ENCODE measurements at places on chromosomes 11 and 22.

DNA sequence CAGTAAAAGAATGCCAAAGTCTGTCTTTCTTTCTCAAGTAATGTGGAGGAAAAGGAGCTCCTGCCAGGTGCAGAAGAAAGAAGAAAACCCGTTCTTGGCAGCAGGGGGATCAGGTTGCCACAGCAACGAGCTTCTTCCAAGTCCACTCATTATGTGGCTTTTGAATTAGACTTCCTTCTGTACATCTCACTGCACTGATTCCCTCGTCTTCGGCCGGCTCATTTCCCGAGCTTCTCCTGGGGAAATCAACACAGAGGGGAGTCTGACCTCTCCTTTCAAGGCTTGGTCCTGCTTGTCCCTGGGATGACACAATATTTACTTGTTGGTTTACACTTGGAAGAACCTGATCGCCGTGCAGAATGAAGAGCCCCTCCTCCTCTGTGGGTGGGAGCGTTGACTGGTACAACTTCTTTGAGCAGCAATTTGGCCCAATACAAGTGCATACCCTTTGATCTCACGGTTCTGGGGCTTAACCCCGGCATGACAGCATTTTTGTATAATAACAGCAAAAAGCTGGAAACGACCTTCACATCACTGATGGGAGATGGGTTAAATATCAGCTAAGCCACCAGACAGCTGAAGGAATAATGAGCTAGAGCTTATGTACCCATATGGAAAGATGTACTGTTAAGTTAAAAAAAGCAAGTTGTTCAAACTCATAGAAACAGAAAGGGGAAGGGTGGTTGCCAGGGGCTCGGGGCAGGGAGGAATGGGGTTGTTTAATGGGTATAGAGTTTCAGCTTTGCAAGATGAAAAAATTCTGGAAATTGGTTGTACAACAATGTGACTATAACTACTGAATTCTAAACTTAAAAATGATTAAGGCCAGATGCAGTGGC lies 35.4 kb downstream of the MCHR1 start:
- DNase-seq, result no peak

DNA sequence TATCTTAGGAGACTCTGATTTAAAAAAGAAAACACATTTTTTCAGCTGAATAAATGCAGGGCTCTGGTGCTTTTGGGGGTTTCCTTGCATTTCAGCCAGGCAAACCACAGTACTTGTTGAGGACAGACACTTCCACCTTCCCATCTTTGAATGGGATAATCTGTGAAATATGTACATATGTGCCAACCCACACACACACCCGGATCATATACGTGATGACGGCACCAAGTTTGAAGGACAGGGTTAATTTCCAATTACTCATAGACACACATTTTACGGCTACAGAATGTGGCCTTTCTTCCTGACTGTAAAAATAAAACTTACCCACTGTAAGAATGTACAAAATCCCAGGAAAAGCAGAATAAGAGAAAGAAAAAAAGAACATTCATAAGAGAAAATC lies 104.4 kb downstream of the MPPED2 start:
- no peak for DNase-seq

GRCh38 chr22:22609291-22609690 lies 35.1 kb upstream of the GGTLC2 start:
- DNase-seq, result no peak

DNA sequence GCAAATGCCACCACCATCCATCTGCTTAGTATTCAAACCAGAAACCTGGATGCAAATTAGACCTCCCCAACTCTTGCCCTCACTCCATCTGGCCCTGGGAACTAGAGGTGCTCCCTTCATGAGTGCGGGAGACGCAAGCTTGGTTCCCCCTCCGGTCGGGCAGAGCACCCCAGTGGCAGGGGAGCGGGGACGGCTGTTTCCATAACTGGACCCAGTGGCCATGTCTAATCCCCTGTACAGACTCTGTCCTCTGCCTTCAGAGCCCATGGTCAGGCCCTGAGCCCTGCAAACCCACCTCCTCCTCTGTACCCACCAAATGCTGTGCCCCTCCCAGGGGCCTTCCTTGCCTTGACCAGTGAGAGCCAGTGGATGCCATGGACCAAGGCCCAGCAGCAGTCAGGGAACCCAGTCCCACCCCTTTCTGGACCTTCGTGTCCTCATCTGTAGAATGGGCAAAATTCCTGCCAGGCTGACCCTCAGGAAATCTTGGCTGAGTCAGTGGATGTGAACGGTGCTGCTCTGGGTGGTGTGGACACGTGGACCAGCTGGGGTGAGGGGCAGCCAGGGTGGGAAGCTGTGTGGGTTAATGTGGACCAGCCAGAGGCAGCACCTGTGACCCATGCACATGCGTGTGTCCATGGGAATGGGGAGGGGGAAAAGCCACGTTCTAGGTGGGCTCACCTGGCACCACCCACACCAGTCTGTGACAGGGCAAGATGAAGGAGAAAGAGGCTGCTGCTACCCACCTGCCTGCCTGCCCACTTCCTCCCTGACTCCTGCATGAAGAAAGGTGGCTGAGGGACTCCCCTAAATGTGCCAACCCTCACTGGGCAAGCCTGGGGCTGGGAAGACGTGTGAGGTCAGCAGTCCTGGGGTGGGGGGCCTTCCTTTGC lies 72.8 kb downstream of the LRRC32 start:
- DNase-seq, result peak; percentile 24

GRCh38 chr22:20016734-20017621 lies at the start of gene ARVCF:
ARVCF (minus strand) TSS chr22:20016823; CDS start chr22:19990794, 26,029 bp downstream.
- DNase-seq, result peak; percentile 35

DNA sequence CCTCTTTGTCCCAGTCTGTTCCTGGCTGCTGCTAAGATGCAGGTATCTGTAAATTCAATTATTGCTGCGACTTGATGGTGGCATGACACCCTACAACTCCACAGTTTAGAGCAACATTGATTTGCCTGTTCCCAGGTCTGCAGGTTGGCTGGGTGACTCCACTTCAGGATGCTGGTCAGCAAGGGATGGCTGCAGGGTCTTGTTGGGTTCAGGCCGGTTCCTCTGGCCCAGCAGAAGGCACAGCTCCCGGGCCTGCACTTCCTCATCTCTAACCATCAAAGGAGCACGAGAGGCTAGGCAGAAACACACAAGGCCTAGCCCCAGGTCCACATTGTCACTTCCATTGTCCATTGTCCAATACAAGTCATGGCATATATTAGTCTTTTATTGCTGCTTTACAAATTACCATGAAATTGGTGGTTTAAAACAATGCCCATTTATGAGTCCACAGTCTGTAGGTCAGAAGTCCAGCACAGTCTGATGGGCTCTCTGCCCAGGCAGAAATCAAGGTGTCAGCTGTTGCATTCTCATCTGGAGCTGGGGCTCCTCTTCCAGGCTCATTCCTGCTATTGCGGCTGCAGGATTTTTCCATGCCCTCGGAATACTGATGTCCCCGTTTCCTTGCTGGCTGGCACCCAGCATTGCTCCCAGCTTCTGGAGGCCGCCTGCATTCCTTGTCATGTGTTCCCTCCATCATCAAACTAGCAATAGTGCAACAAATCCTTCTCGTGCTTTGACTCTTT lies 96.6 kb upstream of the LMO1 start:
- DNase-seq, result no peak

DNA sequence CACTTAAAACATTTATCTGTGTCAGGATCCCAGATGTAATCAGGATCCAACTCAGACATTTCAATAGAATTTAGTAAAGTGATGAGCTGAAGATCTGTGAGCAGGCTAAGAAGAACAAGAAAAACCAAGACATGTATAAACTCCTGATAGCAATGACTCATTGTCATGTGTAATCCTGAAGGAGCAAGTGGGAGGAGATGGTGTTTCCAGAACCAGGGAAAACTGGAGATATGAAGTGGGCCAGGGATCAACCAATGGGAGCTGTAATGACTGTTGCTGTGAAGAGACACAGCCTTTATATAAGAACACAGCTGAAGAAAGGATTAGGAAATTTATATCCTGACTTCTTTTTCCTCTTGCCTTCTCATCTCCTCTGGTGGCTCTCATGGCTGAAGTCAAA lies 682.5 kb upstream of the ARHGAP42 start:
- no peak for DNase-seq

DNA sequence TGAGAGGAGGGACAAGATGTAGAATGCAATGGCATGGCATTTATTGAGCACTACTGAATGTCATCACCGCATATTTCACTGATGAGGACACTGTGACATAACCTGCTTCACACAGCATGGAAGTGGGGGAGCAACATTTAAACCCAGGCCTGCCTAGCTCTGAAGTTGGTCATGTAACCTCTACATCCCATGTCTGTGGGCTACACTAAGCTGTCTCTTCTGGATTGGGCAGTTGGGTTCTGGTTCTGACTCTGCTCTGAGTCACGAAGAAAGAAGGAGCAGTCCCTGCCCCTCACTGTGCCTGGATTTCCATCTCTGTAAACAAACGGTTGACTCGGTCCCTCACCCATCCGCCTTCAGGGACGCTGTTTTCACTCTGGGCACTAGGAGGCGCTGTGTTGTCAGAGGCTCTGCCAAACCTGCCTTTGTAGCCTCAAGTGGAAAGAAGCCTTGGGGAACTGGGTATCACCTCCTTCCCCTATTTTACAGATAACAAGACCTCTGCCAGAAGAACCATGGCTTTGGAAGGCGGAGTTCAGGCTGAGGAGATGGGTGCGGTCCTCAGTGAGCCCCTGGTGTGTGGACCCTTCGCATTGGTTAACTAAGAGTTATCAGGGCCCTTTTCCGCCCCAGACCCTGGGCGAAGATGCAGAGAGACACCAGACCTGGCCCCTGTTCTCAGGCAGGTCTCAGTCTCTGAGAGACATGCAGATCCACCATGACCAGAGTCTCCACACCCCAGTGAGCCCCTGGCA lies 12.7 kb upstream of the ARHGEF17 start:
- DNase-seq, result peak; percentile 34

GRCh38 chr11:8335683-8336082 lies 72.0 kb upstream of the LMO1 start:
- DNase-seq, result no peak

DNA sequence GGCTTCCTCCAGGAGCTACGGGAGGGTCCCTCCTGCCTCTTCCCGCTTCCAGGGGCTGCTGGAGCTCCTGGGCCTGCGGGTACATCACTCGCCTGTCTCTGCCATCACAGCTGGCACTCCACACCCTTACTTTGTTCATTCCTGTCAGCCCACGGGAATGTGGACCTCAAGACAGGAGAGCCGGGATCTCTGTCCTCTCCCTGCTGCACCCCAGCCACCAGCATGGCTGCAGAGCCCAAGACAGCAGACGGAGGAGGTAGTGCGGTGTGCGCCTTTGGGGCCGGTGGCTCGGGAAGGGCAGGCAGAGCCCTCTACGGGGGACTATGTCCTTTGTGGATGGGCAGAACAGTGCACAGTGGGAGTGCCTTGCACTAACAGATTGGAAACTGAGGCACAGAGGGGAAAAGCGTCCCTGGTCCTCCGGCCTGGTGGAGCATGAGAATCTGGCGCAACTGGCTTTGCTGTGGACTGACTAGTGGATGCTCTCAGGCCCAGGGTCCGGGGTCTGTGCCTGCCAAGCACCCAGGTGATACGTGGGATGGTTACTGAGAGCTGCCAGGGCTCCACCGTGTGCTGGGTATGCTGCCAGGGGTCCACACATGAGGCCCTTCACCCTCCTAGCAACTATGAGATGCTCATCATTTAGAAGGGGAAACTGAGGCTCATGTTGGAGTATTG lies 47.3 kb downstream of the IGF2 start:
- no peak for DNase-seq

GRCh38 chr22:43434275-43434927 lies 22.6 kb downstream of the MPPED1 start:
- DNase-seq, result no peak

- no peak for DNase-seq
These were observed 86.8 kb downstream of the TEAD1 start for GRCh38 chr11:12761029-12761428.

DNA sequence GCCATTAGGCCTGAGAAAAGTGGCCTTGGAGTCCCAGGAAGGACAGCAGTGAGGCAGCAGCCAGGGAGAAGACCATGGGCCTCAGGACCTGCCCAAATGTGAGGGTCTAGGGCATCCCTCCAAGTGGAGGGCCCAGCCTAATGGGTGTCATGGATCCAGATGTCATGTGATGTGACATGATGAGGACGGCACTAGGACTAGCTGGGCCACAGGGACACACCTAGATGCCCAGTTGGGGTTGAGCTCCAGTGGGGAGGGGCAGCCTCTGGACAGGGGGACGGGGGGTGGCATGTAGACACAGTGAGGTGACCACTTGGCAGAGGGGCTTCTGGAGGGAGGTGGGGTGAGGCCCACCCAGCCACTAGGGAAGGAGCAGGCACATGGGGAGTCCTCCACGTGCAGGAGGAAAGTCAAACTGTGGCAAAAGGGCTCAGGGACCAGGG lies 5.4 kb downstream of the SCARF2 start:
- DNase-seq, result no peak
